T-helper 1 cell treated with Interleukin-12 subunit alpha and Interleukin-12 subunit beta and Interleukin-4 antibody, amounts not matched to agents 30 ng/mL and 1 ng/mL, for 36 hours (primary cell): ENCODE measurements at places on chromosomes 6 and 20. TPM values are rescaled to one million over a fixed set of nuclear protein-coding genes. Genes with fewer than 3 reads are reported as not detected.

Gene SYCP2L
- 0.10 TPM in 1 of 2 replicates, not detected in the other for total RNA-seq

Gene FAM83C
- total RNA-seq, result not detected in 2 replicates

Gene TBX18
- total RNA-seq, result not detected in 2 replicates

Gene DUSP15
- not detected in 2 replicates for total RNA-seq

Gene SAMD10
- total RNA-seq, result 44.0 and 45.4 TPM in 2 replicates

Gene ZNF184
- 11.3 and 11.4 TPM in 2 replicates for total RNA-seq

Gene PYGB
- 31.2 and 35.7 TPM in 2 replicates for total RNA-seq

Gene KHDC1L
- total RNA-seq, result not detected in 2 replicates

Gene KHDRBS2
- total RNA-seq, result not detected in 2 replicates

Gene PBOV1
- not detected in 2 replicates for total RNA-seq
